ENCODE measurements at places on chromosomes 1 and 21.

GRCh38 chr21:36891121-36891520, 75.3 kb downstream of the HLCS start:
- DNase-seq: no peak

- DNase-seq: no peak
Observed at GRCh38 chr1:210347112-210347511, 18.4 kb downstream of the HHAT start.

GRCh38 chr21:26983576-26983975, 16.7 kb upstream of the ADAMTS5 start:
- no peak for DNase-seq

DNA sequence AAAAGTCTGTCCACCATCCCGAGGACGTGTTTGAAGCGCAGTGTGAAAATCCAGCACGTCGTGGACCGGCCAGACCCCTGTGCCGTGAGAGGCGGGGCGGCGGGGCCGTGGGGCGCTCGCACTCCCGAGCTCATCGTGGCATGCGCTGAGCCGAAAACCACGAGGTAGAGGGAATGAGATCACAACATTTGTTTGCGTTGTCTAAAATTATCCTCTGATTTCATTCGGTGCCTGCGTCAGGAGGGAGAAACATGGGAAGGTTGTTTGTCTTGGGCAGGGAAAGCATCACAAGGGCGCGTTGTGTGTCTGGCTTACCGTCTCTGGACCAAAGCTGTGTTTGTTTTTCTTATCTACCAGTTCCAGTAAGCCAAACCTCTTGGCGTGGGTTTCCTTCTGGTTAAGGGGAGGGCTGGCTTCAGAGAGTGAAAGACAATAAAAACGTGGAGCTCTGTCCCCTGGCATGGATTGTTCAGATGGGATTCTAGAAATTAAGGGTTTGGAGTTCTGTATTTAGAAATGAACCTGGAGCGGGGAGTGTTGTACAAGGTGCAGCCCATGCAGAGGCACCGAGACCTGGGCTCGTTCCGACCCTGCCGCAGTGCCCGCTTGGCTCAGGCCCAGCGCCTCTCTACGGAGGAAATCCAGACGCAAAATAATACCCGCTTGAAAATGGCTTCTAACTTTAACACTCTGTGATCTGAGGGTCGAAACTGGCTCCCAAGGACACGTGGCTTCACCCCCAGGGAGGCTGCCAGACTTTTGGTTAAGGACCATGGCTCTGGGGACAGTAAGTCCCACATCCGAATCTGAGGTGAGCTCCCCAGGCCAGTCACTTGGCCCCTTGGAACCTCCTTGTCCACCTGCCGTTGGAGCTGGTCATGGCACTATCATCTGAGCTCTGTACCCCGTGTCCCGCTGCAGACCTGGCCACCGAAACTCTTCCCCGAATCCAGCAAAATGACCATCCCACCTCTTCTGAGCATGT, 68.7 kb upstream of the FAM3B start:
- DNase-seq: no peak

GRCh38 chr1:235351441-235351840, 15.8 kb upstream of the TBCE start:
- DNase-seq: no peak

DNA sequence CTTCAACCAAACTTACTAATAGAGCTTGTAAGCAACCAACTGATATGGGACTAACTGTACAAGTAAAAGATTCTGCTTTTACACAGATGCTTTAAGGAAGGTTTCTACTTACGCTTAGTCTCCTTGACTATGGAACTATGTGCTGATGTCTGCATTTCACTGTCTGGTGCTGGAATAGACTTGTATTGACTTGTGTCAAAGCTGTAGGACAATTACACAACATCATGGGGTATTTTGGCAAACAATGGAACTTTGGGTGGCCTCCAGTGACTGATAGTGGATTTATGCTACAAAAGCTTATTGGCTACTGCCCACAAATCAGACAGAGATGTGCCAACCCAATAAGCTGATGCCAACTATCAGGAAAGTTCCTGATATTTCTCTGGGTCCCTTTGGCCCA, 10.6 kb downstream of the CBR1 start:
- DNase-seq: no peak

GRCh38 chr1:15176898-15177665, 23.5 kb downstream of the TMEM51 start:
- DNase-seq: no peak

DNA sequence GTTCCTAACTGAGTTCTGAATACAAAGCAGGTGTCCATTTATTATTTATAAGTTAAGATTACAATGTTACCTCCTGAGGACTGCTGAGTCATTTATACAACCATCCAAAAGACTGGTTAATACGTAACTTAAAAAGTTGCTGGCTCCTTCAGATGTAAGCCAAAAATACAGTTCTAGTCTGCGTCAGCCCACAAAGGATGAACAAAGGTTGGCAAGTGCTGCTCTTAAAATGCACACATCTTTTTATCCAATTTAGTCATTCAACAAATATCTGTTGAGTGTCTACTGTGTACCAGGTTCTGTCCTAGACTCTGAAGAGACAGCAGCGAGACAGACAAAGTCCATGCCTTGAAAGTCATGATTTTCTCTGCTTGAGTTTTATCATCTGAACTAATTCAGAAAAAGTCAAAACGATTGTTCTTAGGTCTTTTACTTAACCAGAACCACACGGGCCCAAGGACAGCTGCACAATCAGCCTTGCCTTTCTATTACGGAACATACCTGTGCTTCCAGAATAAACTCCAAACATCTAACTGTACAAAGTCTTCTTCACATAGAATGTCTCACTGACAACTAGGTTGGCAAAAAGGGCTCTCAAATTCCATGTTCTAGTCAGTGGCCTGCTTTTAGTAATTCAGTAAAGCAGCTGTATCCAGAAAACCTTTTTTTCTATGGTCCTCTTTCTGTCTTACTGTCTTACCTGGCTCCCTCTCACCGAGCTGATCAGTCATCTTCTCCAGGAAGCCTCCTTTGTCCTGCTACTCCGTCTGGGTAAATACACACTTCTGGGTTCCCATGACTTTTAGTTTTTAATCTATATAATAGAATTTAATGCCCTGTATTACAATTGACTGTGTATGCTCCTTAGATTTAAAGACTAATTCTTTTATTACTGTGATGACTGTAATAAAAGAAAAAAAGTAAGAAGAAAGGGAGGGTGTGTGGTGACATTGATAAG, 15.5 kb upstream of the CNN3 start:
- DNase-seq: peak; percentile 87

- no peak for DNase-seq
Observed at GRCh38 chr1:37814252-37814651, 6.2 kb upstream of the YRDC start.

GRCh38 chr1:164787834-164788231, 228.8 kb downstream of the PBX1 start:
- no peak for DNase-seq

DNA sequence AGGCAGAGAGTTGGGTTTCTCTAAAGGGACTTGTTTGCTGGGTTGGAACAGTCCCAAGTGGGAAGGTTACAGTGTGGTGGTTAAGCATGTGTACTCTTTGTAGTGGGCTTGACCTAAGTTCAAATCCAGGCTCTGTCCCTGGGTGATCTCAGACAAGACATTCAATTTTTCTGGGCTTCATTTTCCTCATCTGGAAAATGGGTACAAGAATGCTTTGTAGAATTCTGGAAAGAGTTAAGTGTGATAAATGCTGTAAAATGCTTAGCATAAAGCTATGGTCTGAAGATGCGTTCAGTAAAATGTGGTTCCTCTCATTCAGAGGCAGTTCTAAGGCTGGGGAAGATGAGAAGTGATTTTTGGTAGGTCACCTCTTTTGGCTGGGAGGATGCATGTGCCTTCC, 805 bp downstream of the GRHL3 start:
- no peak for DNase-seq

DNA sequence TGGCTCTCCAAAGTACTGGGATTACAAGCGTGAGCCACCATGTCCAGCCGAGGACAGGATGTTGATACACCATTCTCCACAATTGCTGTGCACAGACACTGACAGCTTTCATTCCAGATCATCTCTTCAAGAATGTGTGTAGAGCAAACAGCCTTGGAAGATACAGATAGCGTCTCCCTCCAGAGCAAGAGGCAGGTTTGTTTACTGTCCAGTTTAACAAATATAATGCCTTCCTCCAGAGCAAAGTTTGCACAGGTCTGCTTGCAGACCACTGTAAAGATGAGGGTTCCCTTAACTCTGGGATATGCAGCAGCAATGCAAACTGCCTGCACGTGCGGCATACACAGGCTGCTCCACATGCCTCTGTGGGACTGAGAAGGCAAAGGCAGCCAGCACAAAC, 4.6 kb downstream of the TMPRSS3 start:
- no peak for DNase-seq

All from epithelial cell of proximal tubule (primary cell).